Stimulated activated CD8-positive, alpha-beta memory T cell treated with anti-CD3 and anti-CD28 coated beads, Interleukin-15, amount 100 ng/mL, for 1 hour (primary cell): ENCODE measurements at places on chromosomes 2 and 18.

DNA sequence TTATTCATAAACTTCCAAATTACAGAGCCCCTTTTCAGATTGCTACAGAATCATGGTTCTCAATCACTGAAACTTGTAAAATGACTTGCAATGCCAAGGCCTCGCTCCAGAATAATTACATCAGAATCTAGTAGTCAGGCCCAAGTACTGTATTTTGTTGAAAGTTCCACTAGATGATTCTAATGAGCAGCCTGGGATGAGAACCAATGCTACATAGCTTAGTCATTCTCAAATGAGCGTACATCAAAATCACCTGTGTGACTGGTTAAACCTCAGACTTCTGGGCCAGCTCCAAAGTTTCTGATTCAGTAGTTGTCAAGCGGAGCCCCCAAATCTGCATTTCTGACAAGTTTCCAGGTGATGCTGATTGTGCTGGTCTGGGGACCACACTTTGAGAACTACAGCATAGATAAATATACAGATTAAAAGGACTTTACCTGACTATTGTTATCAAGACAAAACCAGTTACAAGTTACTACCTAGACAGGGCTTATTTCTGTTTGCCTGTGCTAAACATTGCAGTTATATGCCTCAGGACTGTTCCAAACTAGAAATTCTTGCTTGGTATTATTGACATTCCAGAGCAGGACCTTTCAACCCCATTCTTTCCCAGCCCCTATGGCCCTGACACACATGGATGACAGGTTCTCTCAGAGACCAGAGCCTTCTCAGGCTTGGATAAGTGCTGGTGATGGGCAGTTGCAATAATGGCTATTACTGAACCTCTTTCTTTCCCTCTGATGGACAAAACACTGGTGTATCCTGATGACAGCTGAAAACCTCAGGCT lies 83.1 kb downstream of the UPP2 start:
- no peak for DNase-seq

- no peak for DNase-seq
Observed at GRCh38 chr2:156118753-156119416, 213.6 kb downstream of the NR4A2 start.

- DNase-seq: no peak
Observed at GRCh38 chr2:199439066-199439465, 18.7 kb downstream of the SATB2 start.

- DNase-seq: no peak
Observed at GRCh38 chr2:143513081-143513480, 383.9 kb downstream of the ARHGAP15 start.

DNA sequence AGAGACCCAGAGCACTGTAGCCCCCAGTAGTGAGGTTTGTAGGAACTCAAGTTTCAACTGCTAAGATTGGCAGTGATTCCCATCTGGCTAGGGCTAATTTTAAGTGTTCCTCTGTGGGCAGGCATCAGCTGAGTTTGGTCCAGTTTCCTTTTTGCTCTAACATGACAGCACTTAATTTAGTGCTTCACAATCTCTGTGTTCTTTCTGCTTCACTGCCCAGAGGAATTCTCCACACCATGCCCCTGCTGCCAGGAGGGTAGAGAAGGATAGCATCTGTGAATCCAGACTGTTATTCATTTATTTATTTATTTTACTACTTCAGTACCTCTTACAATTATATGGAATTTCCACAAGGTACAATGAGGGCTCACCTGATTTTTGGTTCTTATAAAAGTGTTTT lies 549.9 kb upstream of the FSIP2 start:
- no peak for DNase-seq

- no peak for DNase-seq
Observed at GRCh38 chr2:3659447-3660432, 1.7 kb downstream of the ALLC start.

- DNase-seq: no peak
Observed at GRCh38 chr2:216520112-216520511, 21.5 kb downstream of the RPL37A start.
